ENCODE measurements at places on chromosomes 7 and 10. TPM values are rescaled to one million over a fixed set of nuclear protein-coding genes. Genes with fewer than 3 reads are reported as not detected.

Gene CARD11
- 0.99 TPM for total RNA-seq

Gene FAM221A
- 4.6 TPM for total RNA-seq

Gene HOXA6
- total RNA-seq, result 0.92 TPM

Gene HABP2
- not detected for total RNA-seq

Gene ABCB1
- total RNA-seq, result 7.6 TPM

Gene PGAM2
- total RNA-seq, result 1.8 TPM

- no peak for DNase-seq
- no peaks in the 10 kb centered on the region for H3K27me3 ChIP-seq
- H3K27ac ChIP-seq, result peak overlapping the region; percentile 93
- peaks cover 68% of the 10 kb centered on the region for H3K4me1 ChIP-seq
These were observed 3.4 kb downstream of the TCF7L2 start for GRCh38 chr10:112953174-112954159.

DNA sequence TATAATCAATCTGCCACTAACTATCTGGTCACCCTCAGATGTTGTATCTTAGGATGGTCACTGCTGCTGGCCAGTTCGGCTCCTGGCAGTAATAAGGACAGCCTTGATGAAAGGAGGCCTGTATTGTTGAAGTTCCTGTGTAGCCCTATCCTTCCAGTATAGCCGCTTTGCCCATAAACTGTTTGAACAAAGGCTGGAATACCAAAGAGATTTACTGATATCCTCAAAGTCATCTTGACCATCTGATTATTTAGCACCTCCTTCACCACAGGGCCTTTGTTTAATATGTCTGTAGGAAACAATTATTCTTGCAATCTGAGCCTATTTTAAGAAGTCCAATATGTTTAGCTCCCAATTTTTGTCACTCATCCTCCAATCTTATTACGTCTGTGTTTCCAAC, 77.7 kb downstream of the HYCC1 start:
- H3K4me1 ChIP-seq, result peaks cover 10% of the 10 kb centered on the region
- H3K27me3 ChIP-seq, result no peaks in the 10 kb centered on the region
- H3K4me3 ChIP-seq, result no peak overlapping the region
- no peak overlapping the region for H3K27ac ChIP-seq

DNA sequence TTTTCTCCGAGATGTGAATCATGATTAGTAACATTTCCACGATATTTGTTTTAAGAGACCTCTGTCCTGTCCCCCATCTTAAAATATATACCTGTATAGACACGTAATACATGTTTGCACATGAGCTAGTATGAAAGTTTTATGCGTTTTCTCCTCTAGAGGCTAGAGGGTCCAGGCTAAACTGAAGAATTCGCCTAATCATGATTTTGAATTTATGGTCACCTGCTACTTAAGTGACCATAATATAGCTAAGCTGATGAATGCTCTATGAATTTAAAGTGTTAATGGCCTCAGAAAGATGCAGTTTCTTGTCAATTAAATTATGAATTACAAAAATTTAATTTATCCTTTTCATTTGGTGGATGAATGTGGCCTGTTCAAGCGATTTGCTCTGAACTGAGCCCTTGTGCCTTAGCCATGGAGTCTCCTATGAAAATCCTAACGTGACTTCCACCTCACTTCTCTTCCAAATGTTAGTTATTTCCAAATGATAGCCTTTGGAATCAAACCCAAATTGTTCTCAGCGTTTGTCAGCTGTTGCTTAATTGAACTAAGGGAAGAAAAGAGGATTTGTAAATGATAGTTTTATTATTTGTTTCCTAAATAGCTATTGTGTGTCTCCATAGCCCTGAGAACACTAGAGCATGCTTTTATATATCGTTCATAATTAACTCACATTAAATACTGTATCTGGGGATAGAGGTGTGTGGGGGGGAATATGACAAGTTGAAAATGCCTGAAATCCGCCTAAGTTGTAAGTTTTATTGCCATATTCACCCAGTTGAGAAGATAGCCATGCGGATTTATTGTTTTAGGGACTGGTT, 2.3 kb downstream of the CELF2 start:
- H3K4me3 ChIP-seq, result peak overlapping the region; percentile 89
- no peak overlapping the region for H3K27ac ChIP-seq
- H3K36me3 ChIP-seq, result no peaks in the 10 kb centered on the region
- H3K27me3 ChIP-seq, result no peaks in the 10 kb centered on the region
- peaks cover 63% of the 10 kb centered on the region for H3K4me1 ChIP-seq
- no peak for DNase-seq

GRCh38 chr10:93915598-93915997, 21.8 kb downstream of the SLC35G1 start:
- H3K36me3 ChIP-seq, result no peaks in the 10 kb centered on the region
- H3K27me3 ChIP-seq, result no peaks in the 10 kb centered on the region
- DNase-seq, result no peak
- no peak overlapping the region for H3K4me3 ChIP-seq
- peaks cover 20% of the 10 kb centered on the region for H3K4me1 ChIP-seq
- H3K27ac ChIP-seq, result no peak overlapping the region

DNA sequence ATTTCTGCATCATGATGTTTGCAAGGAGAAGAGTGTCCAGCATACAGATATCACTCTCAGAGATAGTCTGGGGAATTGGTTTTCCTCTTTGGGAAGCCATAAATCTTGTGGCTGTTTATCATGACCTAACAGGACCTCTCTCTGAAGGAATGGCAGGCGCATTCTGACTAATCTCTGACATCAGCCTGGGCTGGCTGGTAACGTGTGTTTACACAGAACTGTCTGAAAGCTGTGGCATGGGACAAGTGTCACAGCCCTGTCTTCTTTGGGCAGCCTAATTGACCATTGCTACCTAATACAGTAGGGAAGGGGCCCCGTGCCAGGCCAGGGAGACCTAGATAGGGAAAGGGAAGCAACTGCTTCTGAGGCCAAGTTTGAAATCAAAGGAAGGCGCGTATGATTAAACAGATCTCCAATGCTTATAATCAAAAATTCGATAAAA, 73.9 kb upstream of the CABCOCO1 start:
- H3K27me3 ChIP-seq, result no peaks in the 10 kb centered on the region
- H3K4me3 ChIP-seq, result no peak overlapping the region
- no peak overlapping the region for H3K27ac ChIP-seq
- no peaks in the 10 kb centered on the region for H3K36me3 ChIP-seq

DNA sequence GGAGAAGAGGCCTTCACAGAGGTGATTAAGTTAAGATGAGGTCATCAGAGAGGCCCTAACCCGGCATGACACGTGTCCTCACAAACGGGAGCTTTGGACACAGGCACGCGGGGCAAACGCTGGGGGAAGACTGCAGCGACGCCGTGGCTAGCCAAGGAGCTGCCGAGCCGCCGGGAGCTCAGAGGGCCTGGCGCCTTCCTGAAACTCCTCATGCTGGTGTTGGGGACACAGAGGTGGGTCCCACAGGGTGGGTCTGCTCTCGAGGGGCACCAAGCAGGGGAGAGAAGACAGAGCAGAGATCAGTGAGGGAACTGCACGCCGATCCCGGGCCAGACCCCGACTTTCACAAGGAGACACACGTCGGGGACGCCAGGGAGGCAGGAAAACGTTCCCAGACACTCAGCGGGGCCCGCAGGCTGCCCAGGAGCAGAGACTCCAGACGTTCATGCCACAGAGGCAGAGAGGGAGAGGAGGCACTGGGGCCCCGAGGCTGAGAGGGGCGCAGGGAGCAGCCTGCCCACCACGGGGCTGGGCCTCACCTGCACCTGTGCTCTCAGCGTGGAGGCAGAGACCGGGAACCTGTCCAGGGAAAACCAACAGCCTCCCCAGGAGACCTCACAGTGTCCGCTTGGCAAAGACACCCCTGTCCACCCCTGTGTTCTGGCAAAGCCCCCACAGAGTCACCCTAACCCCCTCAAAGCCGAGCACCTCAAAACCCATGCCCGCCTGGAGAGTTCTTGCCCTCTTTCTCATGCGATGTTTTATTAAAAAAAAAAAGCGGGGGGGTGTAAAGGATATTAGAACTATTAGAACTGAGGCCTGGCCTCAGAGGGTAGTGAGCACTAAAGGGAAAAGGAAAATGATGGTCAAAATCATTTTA, 103.8 kb downstream of the PDGFA start:
- no peaks in the 10 kb centered on the region for H3K36me3 ChIP-seq
- DNase-seq, result no peak
- no peak overlapping the region for H3K4me3 ChIP-seq

DNA sequence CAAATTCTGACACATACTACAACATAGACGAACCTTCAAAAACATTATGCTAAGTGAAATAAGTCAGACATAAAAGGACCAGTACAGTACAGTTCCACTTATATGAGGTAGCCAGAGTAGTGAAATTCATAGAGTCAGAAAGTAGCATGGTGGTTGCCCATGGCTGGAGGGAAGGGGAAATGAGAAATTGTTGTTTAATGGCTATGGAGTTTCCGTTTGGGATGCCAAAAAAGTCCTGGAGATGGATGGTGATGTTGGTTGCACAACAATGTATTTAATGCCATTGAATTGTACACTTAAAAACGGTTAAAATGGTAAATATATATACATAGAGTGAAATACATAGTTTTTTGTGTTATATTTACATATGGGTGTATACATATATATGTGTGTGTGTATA, 2.1 kb upstream of the SLC37A3 start:
- no peaks in the 10 kb centered on the region for H3K27me3 ChIP-seq
- no peak for DNase-seq
- no peak overlapping the region for H3K27ac ChIP-seq
- H3K4me3 ChIP-seq, result no peak overlapping the region
- H3K4me1 ChIP-seq, result peaks cover 14% of the 10 kb centered on the region
- H3K36me3 ChIP-seq, result no peaks in the 10 kb centered on the region

DNA sequence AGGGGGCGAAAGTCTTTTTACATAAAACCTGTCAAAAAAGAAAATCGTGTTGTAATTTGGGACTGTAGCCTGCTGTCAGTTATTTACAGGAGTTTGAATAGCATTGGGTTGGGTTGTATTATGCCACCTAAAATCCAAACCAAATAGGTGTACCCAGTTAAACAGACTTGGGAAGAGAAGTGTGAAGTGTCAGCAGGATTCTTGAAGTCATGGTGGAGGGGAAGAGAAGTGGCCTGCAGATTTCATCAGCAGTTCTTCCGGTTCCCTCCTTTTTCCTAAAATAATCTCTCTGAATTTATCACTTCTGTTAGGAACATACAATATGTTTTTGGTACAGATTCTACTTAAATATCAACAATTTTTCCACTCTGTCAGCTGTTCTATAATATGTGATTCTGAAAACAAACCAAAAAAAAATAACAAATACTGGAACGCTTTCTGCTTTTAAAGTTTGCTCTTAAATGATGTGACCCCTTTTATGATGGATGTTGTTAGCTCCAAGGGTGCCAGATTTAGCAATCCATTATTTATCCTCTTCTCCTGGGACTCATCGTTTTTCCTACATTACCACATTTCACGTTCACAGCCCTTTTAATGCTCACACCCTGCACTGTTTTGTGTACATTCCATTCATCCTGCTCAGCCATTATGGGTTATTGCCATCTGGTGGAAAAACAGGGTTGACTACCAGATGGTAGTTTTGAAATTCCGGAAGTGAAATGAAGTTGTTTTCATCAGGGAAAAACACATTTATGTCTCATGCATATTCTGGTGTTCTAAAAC, 18.7 kb upstream of the ARHGAP12 start:
- H3K36me3 ChIP-seq, result no peaks in the 10 kb centered on the region
- peak overlapping the region; percentile 76 for H3K27ac ChIP-seq
- no peak for DNase-seq

GRCh38 chr10:56632537-56632936, 271.5 kb upstream of the ZWINT start:
- H3K4me1 ChIP-seq, result no peaks in the 10 kb centered on the region
- H3K27ac ChIP-seq, result no peak overlapping the region
- DNase-seq, result no peak
- H3K27me3 ChIP-seq, result no peaks in the 10 kb centered on the region

DNA sequence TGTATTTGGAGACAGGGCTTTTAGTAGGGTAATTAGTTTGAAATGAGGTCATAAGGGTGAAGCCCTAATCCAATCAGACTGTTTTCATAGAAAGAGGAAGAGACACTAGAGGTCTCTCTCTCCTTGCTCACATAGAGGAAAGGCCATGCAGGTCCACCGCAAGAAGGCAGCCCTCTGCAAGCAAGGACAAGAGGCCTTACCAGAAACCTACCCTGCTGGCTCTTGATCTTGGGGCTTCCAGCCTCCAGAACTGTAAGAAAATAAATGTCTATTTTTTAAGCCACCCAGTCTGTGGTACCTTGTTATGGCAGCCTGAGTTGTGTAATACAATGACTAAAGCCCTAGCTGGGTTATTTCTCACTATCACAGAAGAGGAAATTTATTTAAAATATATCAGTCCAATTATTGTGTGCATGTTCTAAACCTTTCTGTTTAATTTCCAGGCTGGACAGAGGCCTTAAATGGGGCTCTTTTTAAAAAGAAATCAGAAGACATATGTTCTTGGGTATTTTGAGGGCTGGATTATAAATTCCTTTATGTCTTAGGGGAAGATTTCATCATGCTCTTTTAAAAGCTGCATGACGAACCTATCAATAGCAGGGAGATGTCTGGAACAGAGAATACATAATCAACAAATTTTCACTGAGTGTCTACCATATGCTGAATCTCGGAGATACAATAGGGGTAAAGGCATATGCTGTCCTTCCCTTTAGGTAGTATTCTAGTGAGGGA, 12.9 kb upstream of the TMEM26 start:
- no peaks in the 10 kb centered on the region for H3K27me3 ChIP-seq
- no peak for DNase-seq
- no peak overlapping the region for H3K4me3 ChIP-seq

- no peaks in the 10 kb centered on the region for H3K27me3 ChIP-seq
- no peaks in the 10 kb centered on the region for H3K4me1 ChIP-seq
- H3K36me3 ChIP-seq, result no peaks in the 10 kb centered on the region
These were observed 24.4 kb upstream of the ANK3 start for GRCh38 chr10:60414111-60414510.

GRCh38 chr10:31133251-31133791, 101.7 kb upstream of the ZNF438 start:
- no peaks in the 10 kb centered on the region for H3K27me3 ChIP-seq
- peak overlapping the region; percentile 56 for H3K4me3 ChIP-seq
- H3K4me1 ChIP-seq, result peaks cover 36% of the 10 kb centered on the region
- no peak for DNase-seq
- H3K27ac ChIP-seq, result peak overlapping the region; percentile 88

GRCh38 chr7:55148571-55148970, 129.8 kb downstream of the EGFR start:
- peak; percentile 66 for DNase-seq
- H3K27me3 ChIP-seq, result no peaks in the 10 kb centered on the region
- H3K36me3 ChIP-seq, result peaks cover 85% of the 10 kb centered on the region
- no peak overlapping the region for H3K4me3 ChIP-seq

- no peak for DNase-seq
- no peaks in the 10 kb centered on the region for H3K4me1 ChIP-seq
- H3K4me3 ChIP-seq, result no peak overlapping the region
- no peaks in the 10 kb centered on the region for H3K27me3 ChIP-seq
- H3K36me3 ChIP-seq, result no peaks in the 10 kb centered on the region
- H3K27ac ChIP-seq, result no peak overlapping the region
These were observed 43.9 kb upstream of the SRGN start for GRCh38 chr10:69043931-69044531.

- no peaks in the 10 kb centered on the region for H3K27me3 ChIP-seq
- H3K4me3 ChIP-seq, result no peak overlapping the region
- H3K27ac ChIP-seq, result no peak overlapping the region
- no peaks in the 10 kb centered on the region for H3K36me3 ChIP-seq
- H3K4me1 ChIP-seq, result no peaks in the 10 kb centered on the region
These were observed 130.9 kb upstream of the ADAM12 start for GRCh38 chr10:126519185-126519584.

Measured in esophagus muscularis mucosa (tissue), 4 donors.